Right atrium auricular region (tissue), 2 donors: ENCODE measurements at places on chromosomes 1 and 21. TPM values are rescaled to one million over a fixed set of nuclear protein-coding genes. Genes with fewer than 3 reads are reported as not detected.

DNA sequence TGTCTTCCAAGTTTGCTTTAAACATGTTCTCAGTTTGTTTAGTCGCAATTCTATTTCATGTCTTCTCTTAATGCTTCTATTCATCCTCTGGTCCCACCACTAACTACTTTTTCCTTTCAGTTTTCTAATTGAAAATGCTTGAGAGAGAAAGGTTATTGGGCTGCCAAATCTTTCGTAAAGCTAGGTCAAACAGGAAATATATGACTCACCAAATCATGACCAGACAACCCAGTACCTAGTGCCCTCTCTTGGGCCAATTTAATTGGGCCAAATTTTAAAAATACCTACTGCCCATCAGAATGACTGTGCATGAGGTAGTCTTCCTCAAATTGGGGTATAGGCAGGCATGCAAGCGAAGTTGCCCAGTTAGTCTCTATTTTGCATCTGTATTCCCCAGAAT is 295.4 kb upstream of the PBX1 start:
- no peaks in the 10 kb centered on the region for H3K27me3 ChIP-seq
- no peak for DNase-seq
- no peaks in the 10 kb centered on the region for H3K4me1 ChIP-seq
- no peak overlapping the region for H3K27ac ChIP-seq
- H3K4me3 ChIP-seq, result no peak overlapping the region
- H3K36me3 ChIP-seq, result no peaks in the 10 kb centered on the region

Gene OR6Y1
- total RNA-seq, result not detected

Gene LRRC38
- 0.98 TPM for total RNA-seq

DNA sequence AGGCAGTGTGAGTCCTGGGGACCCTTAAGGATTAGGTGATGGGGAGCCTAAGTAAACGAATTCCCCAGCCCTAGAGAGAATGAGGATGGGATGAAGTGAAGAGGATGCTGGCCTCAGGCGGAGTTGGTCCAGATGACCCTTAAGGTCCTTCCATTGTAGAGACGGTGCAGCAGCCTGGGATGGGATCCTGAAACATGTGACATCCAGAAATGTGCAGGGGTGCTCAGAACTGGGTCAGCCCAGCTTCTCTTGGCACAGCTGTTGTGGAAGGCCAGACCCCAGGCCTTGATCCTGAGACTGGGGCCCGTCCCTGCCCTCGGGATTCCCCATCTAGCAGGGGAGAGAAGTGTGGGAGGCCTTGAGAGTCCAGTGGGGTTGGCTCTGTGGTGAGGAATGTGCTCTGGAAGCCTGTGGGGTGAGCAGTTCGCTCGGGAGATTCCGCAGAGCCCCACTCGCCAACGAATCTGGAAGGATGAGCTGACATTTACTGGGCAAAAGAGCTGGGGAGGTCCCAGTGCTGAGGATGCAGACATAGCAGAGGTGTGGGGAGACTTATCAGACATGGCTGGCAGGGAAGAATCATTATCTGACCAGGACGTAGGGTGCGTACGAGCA is 28.1 kb downstream of the A3GALT2 start:
- H3K36me3 ChIP-seq, result peaks cover 13% of the 10 kb centered on the region
- H3K4me1 ChIP-seq, result peaks cover 25% of the 10 kb centered on the region

Gene NR0B2
- 10.6 TPM for total RNA-seq

DNA sequence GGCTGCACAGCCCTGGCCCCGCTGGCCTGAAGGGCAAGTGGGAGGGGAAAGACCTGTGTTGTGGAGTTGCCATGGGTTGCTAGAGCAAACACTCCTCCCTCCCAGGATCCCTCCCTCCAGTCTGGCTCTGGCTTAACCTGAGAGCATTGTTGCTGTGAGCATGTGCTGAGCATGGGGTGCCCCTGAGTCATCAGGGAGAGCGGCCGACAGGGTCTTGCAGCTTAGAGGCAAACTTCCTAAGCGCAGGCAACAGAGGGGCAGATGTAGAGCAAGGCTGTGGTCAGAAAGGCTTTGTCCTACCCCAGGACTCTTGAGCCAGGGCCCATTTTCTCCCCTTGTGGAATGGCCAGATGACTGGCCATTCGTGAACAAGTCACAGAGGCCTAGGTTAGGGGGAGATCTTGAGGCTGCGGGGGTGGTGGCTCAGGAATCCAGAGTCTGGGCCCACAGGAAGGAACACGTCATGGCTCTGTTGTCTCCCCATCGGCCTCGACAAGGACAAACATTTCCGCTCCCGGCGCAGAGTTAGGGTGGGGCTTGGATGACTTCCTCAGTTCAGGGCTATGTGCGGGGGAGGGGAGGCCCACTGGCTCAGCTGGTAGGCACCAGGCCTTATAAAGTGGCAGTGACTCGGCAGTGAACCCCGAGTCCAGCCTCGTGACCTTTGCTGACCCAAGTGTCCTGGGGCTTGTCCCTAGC is 362 bp upstream of the DYNLT4 start:
- DNase-seq, result peak; percentile 99
- peaks cover 43% of the 10 kb centered on the region for H3K36me3 ChIP-seq
- H3K27ac ChIP-seq, result peak overlapping the region; percentile 96
- H3K27me3 ChIP-seq, result no peaks in the 10 kb centered on the region

DNA sequence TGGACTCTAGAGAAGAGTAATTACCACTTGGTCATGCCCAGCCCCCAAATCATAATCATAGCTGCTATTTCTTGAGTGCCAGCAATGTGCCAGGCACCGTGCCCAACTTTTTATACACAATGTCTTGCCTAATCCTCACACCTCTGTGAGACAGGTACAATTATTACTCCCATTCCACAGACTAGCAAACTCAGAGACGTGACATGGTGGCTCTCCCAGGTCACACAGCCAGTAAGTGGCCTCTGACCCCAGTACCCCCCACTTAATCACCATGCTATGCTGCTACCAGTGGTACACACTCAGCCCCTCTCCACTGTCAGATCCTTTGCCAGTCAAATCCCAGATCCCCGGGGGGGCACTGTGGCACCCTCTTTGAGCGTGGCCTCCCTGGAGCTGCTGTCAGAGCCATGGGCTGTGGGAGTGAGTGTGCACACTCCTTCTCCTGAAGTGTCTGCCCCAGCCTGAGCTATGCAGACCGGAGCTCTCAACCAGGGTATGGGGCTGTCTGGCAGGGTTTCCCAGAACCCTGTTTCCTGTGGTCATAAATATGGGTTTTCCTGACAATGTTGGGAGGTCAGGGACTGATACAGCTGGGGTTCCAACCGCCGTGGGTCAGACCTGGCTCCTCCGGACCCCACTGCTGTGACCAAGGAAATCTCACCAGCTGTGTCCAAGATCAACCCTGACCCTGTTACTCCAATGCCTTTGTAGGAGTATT is 51.8 kb downstream of the LACTBL1 start:
- H3K4me1 ChIP-seq, result peaks cover 30% of the 10 kb centered on the region
- no peaks in the 10 kb centered on the region for H3K36me3 ChIP-seq
- no peaks in the 10 kb centered on the region for H3K27me3 ChIP-seq
- DNase-seq, result no peak
- H3K4me3 ChIP-seq, result no peak overlapping the region

Gene BEST4
- total RNA-seq, result not detected

Gene GSTM3
- total RNA-seq, result 121 TPM

DNA sequence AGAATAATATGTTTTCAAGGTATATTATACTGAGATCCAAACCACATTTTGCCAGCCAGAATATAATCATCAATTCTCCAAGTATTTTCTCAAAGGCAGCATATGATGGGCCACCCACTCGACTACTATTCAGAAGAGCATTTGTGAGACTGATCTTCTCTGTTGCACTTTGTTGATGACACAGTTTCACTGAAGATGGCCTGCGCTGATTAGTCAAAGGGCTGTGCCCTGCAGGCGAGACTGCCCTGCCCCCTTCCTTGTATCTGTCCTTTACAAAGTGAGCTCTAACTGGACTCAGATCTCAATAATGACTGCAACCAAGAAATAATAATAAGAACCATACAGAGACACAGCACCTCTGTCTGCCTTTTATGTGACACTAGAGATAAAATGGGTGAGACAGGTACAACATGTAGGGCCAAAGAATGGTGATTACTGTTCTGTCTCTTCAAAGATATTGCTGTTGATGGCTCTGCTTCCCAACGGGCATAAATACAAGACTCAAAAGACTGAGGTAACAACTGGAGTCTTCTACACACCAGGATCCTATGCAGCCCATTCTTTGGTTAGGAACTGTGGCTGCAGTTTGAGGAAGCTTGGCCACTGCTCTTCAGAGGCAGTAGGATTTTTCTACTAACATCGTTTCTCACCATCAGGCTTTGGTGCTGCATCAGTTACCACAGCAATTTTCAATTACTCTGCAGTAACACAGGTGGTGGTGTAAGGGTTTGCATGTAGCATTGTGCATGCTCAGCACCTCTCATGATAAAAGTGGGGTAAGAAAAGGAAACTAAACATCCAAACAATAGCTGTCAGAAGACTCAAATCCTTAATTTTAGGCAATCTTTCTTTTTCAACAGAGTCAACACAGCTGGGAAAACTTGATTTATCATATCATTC is 481.1 kb downstream of the PTBP2 start:
- no peak overlapping the region for H3K4me3 ChIP-seq
- no peaks in the 10 kb centered on the region for H3K27me3 ChIP-seq
- peaks cover 5% of the 10 kb centered on the region for H3K4me1 ChIP-seq
- no peak overlapping the region for H3K27ac ChIP-seq
- DNase-seq, result no peak
- no peaks in the 10 kb centered on the region for H3K36me3 ChIP-seq

DNA sequence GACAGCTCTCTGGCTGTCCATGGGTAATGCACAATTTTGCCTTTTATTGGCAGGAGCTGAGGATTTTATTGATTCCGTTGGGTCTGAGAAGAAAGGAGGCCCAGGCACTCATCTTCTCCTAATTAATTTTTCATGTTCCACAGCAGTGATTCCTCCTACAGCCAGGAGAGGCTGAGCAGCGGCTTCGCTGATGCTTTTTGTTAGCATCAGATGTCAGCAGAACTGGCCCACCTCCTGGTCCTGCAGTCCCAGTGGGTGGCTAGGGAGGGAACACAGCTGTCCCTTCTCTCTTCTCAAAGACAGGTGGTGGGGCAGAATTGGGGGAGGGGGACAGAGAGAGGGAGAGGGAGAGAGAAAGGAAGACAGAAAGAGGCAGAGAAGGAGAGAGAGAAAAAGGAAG is 5.7 kb downstream of the MT1HL1 start:
- H3K27me3 ChIP-seq, result no peaks in the 10 kb centered on the region
- DNase-seq, result no peak
- no peaks in the 10 kb centered on the region for H3K4me1 ChIP-seq

DNA sequence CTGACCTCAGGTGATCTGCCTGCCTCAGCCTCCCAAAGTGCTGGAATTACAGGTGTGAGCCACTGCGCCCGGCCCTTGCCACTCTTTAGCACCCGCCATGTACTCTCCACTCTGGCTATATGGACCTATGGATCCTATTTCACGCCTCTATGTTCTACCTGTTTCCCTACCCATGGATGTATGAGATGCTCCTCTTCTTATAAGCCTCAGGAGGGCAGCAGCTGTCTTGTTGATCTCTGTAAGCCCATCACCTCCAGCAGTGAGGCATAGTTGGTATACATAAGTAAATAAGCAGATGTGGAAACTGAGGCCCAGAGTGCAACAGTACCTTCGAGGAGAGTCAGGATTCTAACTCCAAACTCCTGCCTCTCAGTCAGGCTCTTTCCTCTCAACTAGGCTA is 24.7 kb upstream of the ARTN start:
- H3K27ac ChIP-seq, result no peak overlapping the region
- H3K36me3 ChIP-seq, result no peaks in the 10 kb centered on the region
- no peaks in the 10 kb centered on the region for H3K4me1 ChIP-seq

Gene SPATA45
- not detected for total RNA-seq

GRCh38 chr1:59730759-59731478 is 83.8 kb upstream of the HOOK1 start:
- H3K36me3 ChIP-seq, result no peaks in the 10 kb centered on the region
- H3K4me1 ChIP-seq, result peaks cover 39% of the 10 kb centered on the region
- no peak overlapping the region for H3K4me3 ChIP-seq
- peak; percentile 90 for DNase-seq

- H3K36me3 ChIP-seq, result no peaks in the 10 kb centered on the region
- DNase-seq, result peak; percentile 89
- H3K27me3 ChIP-seq, result no peaks in the 10 kb centered on the region
These were observed 156.7 kb downstream of the NR5A2 start for GRCh38 chr1:200184196-200184595.

DNA sequence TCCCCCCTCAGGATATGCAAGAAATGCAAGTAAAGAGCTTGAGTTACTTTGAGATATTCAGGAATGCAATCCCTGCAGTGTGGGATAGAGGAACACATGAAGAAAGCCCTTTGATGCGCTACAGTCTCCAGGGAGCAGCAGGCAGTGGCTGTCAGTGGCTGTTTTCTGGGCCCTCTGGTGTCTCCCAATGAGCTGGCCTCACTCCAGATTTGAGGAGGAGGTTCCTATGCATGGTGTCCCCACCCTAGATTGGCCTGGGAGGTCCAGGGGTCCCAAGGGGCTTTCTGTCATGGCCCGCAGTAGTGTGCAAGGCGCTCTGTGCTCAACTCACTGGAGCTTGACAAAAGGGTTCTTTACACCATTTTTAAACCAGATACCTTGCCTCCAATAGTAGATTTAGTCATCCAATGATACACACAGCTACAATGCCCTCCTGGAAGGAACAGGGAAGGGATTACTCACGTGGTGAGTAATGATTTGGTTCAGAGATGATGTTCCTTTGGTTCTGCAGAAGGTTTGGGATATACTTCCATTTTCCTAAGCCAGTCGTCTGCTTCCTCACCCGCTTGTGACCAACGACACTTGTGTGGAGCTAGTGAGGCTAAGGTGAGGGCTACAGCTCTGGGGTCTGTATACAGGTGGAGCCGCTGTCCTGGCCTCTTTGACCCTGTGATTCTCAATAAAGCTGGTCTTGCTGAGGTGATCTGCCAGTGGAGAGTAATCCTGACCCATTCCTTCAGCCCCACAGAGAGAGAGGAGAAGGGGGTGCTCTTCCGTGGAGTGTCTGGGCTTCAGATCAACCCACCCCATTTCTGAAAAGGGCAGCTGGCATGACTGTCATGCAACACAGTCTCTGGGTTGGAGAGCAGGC is 6.6 kb downstream of the BATF3 start:
- peaks cover 7% of the 10 kb centered on the region for H3K27me3 ChIP-seq
- no peak overlapping the region for H3K27ac ChIP-seq
- H3K4me3 ChIP-seq, result no peak overlapping the region
- H3K4me1 ChIP-seq, result no peaks in the 10 kb centered on the region

DNA sequence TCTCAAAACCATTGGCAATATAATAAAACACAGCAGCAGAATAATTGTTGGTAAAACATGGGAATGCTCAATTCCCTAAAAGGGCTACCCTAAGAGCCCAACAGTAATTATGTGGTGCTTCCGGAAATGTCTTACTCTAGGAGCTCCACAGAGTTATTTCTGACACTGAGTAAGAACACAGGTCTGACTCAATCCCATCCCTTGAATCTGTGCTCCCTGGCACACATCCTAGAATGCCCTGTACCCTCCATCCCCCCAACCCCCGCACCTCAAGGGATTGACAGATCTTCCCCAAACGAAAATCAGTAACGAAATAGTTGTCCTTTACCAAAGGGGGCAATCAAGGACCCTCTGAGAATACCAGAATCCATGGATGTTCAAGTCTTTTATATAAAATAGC is 71.9 kb downstream of the SMYD2 start:
- H3K36me3 ChIP-seq, result peaks cover 13% of the 10 kb centered on the region
- DNase-seq, result no peak
- H3K4me3 ChIP-seq, result no peak overlapping the region
- H3K4me1 ChIP-seq, result no peaks in the 10 kb centered on the region
- H3K27ac ChIP-seq, result no peak overlapping the region

GRCh38 chr1:34870395-34870794 is 10.8 kb upstream of the SMIM12 start:
- H3K4me1 ChIP-seq, result peaks cover 12% of the 10 kb centered on the region
- H3K27me3 ChIP-seq, result no peaks in the 10 kb centered on the region
- no peak overlapping the region for H3K4me3 ChIP-seq
- no peak for DNase-seq
- H3K36me3 ChIP-seq, result no peaks in the 10 kb centered on the region

Gene GRIK1
- not detected for total RNA-seq

GRCh38 chr1:160795951-160796383 is at the start of gene LY9:
LY9 (plus strand) TSS chr1:160796174; CDS start chr1:160796188, 14 bp downstream.
- H3K36me3 ChIP-seq, result no peaks in the 10 kb centered on the region
- no peak within 1 kb of the TSS for H3K27ac ChIP-seq
- DNase-seq, result no peak
- H3K4me1 ChIP-seq, result no peaks in the 10 kb centered on the region
- no peak within 1 kb of the TSS for H3K4me3 ChIP-seq
